ENCODE measurements at places on chromosomes 2 and 18. TPM values are rescaled to one million over a fixed set of nuclear protein-coding genes. Genes with fewer than 3 reads are reported as not detected.

DNA sequence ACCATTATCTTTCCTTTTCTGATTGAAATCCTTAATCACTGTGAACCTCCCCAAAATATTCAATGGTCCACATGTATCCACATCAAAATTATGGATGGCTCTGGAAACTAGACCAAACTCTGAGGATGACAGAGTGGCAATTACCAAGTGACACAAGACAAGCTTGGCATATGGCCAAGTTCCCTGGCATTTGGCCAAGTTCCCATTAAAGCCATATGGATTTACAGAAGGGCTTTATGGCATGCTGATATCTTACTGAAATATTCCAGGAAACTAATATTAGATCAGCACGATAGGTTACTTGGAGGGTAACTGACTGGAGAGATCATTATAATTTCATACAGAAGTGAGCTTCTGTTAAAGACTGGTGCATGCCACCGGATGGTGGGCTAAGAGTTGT lies 21.9 kb upstream of the CERS6 start:
- no peak for DNase-seq

C2orf78 gene
- not detected for total RNA-seq

MERTK gene
- 5.6 TPM for total RNA-seq

MALL gene
- total RNA-seq: 92.8 TPM

GRCh38 chr2:74227646-74228045 lies 29.2 kb downstream of the MTHFD2 start:
- no peak for DNase-seq

DNA sequence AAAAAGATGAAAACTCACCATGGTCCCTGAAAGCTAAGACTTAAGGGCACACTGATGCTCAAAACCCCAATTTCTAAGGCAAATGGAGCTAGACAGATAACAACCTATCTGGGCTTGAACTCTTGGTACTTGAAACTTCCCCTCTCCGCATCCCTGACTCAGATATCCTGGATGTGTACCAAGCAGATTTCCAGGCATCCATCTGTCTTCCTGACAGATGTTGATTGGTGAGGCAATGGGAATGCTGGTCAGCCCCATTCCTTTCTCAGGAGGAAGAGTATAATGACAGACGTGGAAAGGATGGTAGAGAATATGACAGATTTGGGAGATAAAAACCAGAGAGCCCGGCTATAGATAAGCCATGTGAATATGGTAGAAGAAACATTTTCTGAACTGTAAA lies 69.2 kb downstream of the ADD2 start:
- no peak for DNase-seq

TMEM247 gene
- total RNA-seq: not detected

ATL2 gene
- total RNA-seq: 220 TPM

DNA sequence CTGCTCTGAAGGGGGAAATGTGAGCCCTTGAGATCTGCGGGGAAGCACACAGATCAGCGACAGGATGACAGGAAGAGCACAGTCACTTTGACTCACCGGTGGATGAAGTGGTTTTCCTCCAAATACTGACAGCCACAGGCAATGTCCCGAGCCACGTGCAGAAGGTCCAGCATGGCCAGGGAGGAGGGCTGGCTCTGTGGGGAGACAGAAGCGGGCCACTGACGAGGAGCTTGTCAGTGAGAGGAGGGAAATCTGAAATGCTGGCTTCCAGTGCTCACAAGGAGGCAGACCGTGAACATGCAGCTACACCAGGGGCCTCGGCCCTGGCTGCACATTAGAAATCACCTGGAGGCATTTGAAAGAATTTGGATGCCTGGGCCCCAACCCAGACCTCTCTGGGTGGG lies 98.7 kb downstream of the CLIP4 start:
- no peak for DNase-seq

SLC14A1 gene
- total RNA-seq: 0.59 TPM

- no peak for DNase-seq
Observed at GRCh38 chr2:157596992-157597681, 31.5 kb downstream of the ACVR1C start.

- DNase-seq: no peak
Observed at GRCh38 chr2:138607746-138608145, 106.2 kb downstream of the SPOPL start.

PDCD1 gene
- 1.3 TPM for total RNA-seq

- no peak for DNase-seq
Observed at GRCh38 chr2:101199251-101199791, 48.1 kb upstream of the TBC1D8 start.

RAMP1 gene
- 16.1 TPM for total RNA-seq

GRCh38 chr18:42271647-42272414 lies 316.8 kb downstream of the PIK3C3 start:
- DNase-seq: no peak

IL37 gene
- 132 TPM for total RNA-seq

GRCh38 chr2:152330235-152330866 lies 4.6 kb upstream of the FMNL2 start:
- DNase-seq: no peak

MYO5B gene
- 55.1 TPM for total RNA-seq

- DNase-seq: no peak
Observed at GRCh38 chr2:230216489-230216888, 3.3 kb downstream of the SP110 start.

GPBAR1 gene
- total RNA-seq: 1.7 TPM

DNA sequence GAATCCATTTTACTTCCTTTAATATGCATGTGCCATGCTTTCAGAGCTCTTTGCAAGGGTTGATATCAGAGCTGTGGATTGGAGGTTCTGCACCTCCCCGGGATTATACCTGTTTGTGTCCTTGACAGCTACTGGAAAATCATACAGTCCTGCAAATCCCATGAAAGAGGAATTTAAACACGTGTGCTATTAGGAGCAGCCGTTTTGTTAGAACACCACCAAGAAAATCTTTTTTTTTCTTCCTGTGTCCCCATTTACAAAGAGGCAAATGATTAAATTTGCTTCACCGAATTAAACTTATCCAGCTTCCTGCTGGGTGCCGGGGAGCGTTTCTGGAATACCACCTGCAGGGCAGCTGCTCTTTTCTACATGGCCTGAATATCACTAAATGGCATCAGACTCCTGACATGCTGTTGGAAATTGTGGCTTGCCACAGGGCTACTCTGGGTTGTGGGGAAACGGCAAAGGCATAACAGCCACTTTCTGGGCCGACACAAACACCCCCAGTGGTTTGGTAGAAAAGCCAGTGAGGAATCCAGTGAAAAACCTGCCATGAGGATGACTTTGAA lies 23.4 kb upstream of the SOX11 start:
- DNase-seq: no peak

DNA sequence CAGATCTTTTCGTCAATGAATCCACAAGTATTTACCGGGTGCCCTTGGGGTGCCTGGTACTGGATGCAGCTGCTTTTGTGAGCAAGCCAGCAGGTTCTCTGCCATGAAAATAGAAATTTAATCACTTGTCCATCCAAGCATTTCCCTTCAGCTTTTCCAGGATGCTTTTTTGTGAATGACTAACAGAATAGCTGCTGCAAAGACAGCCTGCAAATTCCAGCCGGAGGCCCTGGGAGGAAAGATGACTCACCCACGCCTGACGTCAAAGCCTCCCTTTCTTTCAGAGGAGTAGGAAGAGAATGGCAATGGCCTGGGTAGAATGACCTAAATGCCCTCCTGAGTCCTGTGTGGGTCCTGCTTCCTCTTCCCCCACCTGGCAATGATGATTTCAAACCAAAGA lies 111.9 kb downstream of the AP1S3 start:
- DNase-seq: peak; percentile 76
